ENCODE measurements at places on chromosomes 2 and 18. TPM values are rescaled to one million over a fixed set of nuclear protein-coding genes. Genes with fewer than 3 reads are reported as not detected.

GRCh38 chr2:14120376-14120775 is 512.1 kb upstream of the LRATD1 start:
- H3K4me1 ChIP-seq = no peaks in the 10 kb centered on the region
- H3K27me3 ChIP-seq = no peaks in the 10 kb centered on the region
- H3K27ac ChIP-seq = no peak overlapping the region
- no peak overlapping the region for H3K4me3 ChIP-seq
- DNase-seq = no peak

The SLC16A14 gene
- total RNA-seq = 0.22 TPM

DNA sequence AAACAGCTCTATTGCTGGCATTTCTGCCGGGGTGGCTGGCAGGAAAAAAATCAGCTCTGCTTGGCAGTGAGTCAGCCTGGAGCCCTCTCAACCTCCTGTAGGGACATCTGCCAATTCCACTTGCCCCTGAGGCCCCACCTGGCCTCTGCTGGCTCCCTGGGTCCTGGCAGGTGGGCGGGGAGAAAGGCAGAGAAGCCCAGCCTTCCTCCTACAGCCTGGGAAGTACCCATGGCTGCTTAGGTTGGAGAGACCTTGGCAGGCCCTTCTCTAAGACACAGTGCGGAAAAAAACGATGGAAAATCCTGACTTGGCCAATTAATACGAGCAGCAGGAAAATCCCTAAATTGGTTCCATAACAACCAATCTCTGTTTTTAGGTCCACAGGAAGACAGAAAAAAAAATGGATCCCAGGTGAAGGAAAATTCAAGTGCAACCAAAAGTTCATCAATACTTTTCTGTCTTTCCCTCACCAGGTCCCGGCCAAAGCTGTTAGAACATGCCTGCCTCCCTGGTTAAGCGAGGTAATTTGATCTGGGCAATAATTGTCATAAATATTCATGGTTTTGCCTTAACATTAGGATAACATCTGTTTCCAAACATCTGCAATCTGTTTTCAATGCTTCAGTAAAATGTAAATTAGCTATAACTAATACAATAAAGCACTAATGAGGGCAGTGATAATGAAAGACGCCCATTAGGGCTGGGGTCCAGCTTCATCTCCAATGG is 245.9 kb downstream of the TFCP2L1 start:
- H3K36me3 ChIP-seq = no peaks in the 10 kb centered on the region
- no peaks in the 10 kb centered on the region for H3K4me1 ChIP-seq
- H3K27me3 ChIP-seq = no peaks in the 10 kb centered on the region
- H3K27ac ChIP-seq = no peak overlapping the region
- no peak overlapping the region for H3K4me3 ChIP-seq

DNA sequence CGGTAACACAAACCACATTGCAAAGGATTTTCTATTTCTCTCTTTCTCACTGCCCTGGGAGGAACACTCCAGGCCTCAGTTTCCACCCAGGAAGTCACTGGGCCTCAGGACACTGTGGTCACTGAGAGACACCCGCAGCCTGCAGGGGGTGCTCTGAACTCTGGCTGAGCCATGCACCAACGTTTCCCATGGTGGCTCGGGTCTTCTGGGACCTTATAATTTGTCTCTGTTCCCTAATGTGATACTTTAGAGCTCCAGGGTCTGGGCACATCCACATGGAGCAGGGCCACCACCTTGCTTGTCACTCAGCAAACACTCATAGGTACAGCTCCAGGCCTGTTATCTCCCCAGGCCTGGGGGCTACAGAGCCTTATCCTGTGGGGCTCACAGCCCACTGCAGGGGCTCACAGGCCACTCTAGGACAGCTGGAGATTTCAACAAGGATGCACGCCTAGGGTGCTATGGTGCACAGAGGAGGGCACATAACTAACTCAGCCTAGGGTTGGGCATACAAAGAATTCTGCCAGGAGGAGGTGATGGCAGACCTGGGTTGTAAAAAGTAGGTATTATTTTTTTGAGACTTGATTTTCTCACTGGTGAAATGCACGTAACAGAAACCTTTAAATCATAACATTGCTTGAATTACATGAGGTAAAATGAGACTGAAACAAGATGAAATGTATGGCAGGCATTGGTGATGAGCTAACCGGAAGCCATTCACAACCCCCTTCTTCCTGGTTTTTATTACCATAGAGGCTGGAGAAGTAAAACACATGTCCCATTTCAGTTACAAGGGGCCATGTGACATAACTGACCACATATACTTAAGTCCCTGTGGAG is 3.0 kb upstream of the HS1BP3 start:
- peaks cover 11% of the 10 kb centered on the region for H3K27me3 ChIP-seq
- no peak overlapping the region for H3K27ac ChIP-seq
- no peak overlapping the region for H3K4me3 ChIP-seq
- peaks cover 10% of the 10 kb centered on the region for H3K4me1 ChIP-seq
- DNase-seq = no peak
- no peaks in the 10 kb centered on the region for H3K36me3 ChIP-seq

GRCh38 chr2:17672583-17673317 is 80.9 kb downstream of the SMC6 start:
- DNase-seq = no peak
- no peak overlapping the region for H3K4me3 ChIP-seq
- H3K4me1 ChIP-seq = peaks cover 5% of the 10 kb centered on the region
- peaks cover 9% of the 10 kb centered on the region for H3K36me3 ChIP-seq
- H3K27ac ChIP-seq = no peak overlapping the region

The HOXD3 gene
- total RNA-seq = 15.3 TPM

The MDH1B gene
- total RNA-seq = not detected

DNA sequence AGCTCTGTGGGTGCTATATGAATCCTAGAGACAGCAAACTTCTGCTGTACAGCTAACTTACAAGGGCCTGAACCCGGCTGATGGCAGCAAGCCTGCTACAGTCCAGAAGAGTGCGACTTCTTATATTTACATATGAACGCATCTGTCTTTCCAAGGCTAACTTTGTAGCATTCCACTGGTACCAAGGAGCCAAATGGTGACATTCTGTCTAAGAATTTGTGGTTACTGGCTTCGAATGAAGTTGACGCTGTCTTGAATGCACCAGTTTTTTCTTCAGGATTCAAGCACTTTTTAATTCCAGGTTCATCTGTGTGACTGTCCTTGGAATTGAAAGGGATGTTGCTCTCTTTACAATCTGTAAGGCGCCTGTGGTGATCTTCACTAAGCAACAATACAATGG is 42.4 kb downstream of the THUMPD2 start:
- peaks cover 8% of the 10 kb centered on the region for H3K36me3 ChIP-seq
- H3K4me3 ChIP-seq = no peak overlapping the region
- no peaks in the 10 kb centered on the region for H3K4me1 ChIP-seq
- H3K27me3 ChIP-seq = no peaks in the 10 kb centered on the region

- H3K27me3 ChIP-seq = no peaks in the 10 kb centered on the region
- H3K36me3 ChIP-seq = no peaks in the 10 kb centered on the region
- H3K4me3 ChIP-seq = no peak overlapping the region
- H3K4me1 ChIP-seq = no peaks in the 10 kb centered on the region
These were observed 68.5 kb upstream of the OSR1 start for GRCh38 chr2:19426941-19427340.

DNA sequence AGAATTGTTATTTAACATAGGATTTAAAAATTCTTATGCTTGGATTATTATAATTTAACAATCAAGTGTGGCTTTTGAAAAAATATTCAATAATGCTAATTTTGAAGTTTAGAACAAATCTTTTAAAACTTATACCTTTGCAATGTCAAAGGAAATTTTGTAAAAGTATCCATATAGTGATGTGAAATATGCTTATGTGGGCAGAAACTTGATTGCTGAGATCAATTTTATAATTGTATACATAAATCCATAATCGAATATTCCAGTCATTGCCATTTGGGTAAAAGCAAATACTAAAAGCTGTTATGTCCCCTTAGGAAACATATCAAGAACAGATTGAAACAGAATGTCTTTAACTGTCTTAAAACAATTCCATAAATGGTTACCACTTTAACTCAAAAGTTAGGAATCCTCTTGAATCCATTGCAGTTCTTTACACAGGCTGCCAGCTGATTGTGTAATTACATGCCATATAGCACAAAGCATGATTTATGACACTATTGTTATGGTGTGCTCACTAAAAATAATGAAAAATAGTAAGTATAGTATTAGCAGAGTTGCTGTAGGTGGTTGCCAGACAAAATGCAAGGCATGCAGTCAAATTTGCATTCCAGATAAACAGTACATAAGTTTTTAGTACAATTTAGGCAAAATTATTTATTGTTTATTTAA is 24.2 kb downstream of the PLCL1 start:
- H3K27me3 ChIP-seq = no peaks in the 10 kb centered on the region
- peaks cover 28% of the 10 kb centered on the region for H3K4me1 ChIP-seq
- no peaks in the 10 kb centered on the region for H3K36me3 ChIP-seq
- no peak overlapping the region for H3K4me3 ChIP-seq
- no peak overlapping the region for H3K27ac ChIP-seq

GRCh38 chr2:1674766-1675397 is 69.4 kb downstream of the PXDN start:
- H3K27ac ChIP-seq = no peak overlapping the region
- no peaks in the 10 kb centered on the region for H3K4me1 ChIP-seq
- H3K36me3 ChIP-seq = peaks cover 10% of the 10 kb centered on the region
- no peak for DNase-seq
- H3K4me3 ChIP-seq = no peak overlapping the region
- no peaks in the 10 kb centered on the region for H3K27me3 ChIP-seq

The B3GNT7 gene
- total RNA-seq = 1.2 TPM

The NCKAP5 gene
- total RNA-seq = 3.0 TPM

The PLA2R1 gene
- total RNA-seq = 14.4 TPM

The TLX2 gene
- not detected for total RNA-seq

GRCh38 chr18:46793565-46793964 is 36.7 kb upstream of the ST8SIA5 start:
- no peaks in the 10 kb centered on the region for H3K4me1 ChIP-seq
- no peak for DNase-seq
- no peak overlapping the region for H3K4me3 ChIP-seq
- H3K36me3 ChIP-seq = no peaks in the 10 kb centered on the region
- H3K27ac ChIP-seq = no peak overlapping the region
- H3K27me3 ChIP-seq = no peaks in the 10 kb centered on the region

DNA sequence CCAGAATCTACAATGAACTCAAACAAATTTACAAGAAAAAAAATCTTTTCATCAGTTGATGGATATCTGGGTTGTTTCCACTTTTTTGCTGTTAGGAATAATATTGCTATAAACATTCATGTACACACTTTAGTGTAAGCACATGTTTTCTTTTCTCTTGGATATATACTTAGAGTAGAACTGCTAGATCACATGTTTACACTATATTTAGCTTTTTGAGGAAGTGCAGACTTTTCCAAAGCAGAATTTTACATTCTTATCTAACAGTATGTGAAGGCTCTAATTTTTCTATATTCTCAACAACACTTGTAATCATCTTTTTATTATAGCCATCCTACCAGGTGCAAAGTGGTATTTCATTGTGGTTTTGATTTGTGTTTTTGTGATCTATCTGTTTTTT is 103.6 kb upstream of the RMP24 start:
- H3K4me1 ChIP-seq = no peaks in the 10 kb centered on the region
- H3K27me3 ChIP-seq = peaks cover 6% of the 10 kb centered on the region

DNA sequence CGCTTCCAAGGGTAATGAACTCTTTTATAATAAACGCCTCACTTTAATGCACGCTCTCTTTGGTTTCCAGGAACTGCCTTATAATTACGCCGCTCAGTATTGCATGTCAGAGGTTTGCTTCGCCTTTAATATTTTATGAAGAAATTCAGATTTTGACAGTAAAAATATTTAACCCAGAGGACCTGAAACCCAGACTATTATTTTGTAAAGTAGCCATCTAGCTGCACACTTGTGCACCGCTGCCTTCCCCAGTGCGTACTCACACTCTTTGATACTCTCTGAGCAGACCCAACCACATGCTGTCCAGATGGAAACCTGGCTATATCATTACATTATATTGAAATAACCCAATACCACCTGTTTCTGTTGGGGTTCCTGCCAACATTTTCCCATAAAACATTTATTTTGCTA is 270.1 kb downstream of the C1D start:
- H3K27ac ChIP-seq = no peak overlapping the region
- H3K4me1 ChIP-seq = peaks cover 6% of the 10 kb centered on the region
- DNase-seq = no peak
- no peak overlapping the region for H3K4me3 ChIP-seq

- no peak overlapping the region for H3K4me3 ChIP-seq
- H3K4me1 ChIP-seq = no peaks in the 10 kb centered on the region
- no peak overlapping the region for H3K27ac ChIP-seq
These were observed 405.3 kb downstream of the MBD2 start for GRCh38 chr18:53819174-53819573.

The ZNF236 gene
- total RNA-seq = 13.6 TPM

- H3K4me1 ChIP-seq = peaks cover 20% of the 10 kb centered on the region
- DNase-seq = peak; percentile 69
- peak overlapping the region; percentile 70 for H3K27ac ChIP-seq
- H3K36me3 ChIP-seq = no peaks in the 10 kb centered on the region
These were observed 36.6 kb downstream of the DARS1 start for GRCh38 chr2:135948642-135949355.

The RNU2-63P gene
- not detected for total RNA-seq

The PROKR1 gene
- not detected for total RNA-seq

The ZNF804A gene
- not detected for total RNA-seq

The DCDC2C gene
- not detected for total RNA-seq

DNA sequence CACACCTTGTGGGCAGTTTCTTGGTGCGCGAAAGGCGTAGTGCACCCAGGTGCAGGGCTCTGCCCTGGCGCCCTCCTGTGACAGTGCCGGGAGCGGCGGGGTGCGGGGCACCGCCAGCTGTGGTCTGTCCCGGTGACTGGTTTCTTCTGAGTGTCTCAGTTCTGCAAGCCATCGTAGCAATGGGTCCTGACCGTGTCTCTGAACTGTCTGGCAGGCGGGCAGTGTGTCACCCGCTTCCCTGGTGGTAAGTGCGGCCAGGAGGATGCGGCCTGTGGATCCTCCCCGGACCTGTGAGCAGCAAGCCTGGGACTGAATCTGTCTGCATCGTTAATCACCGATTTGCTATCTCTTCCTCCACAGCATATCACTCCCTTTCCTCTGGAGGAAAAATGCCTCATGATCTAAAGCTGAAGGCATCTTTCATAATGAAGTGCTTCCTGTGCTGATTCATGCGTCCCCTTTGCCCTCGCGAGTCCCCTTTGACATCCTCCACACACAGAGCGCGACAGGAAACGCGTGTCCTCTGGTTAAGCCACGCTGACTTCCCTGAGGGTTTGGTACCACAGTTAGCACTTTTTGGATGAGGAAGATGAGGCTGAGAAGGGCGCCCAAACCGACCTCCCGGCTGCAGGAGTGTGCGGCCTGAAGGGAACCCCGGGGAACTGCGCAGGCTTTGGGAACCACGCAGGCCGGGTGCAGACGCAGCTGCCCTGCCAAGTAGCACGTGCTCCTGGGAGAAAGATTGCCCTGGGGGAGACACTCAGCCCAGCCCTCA is 416.0 kb upstream of the HS6ST1 start:
- H3K27me3 ChIP-seq = no peaks in the 10 kb centered on the region
- no peak overlapping the region for H3K4me3 ChIP-seq
- H3K4me1 ChIP-seq = peaks cover 3% of the 10 kb centered on the region
- no peak overlapping the region for H3K27ac ChIP-seq
- DNase-seq = peak; percentile 6
- H3K36me3 ChIP-seq = no peaks in the 10 kb centered on the region

DNA sequence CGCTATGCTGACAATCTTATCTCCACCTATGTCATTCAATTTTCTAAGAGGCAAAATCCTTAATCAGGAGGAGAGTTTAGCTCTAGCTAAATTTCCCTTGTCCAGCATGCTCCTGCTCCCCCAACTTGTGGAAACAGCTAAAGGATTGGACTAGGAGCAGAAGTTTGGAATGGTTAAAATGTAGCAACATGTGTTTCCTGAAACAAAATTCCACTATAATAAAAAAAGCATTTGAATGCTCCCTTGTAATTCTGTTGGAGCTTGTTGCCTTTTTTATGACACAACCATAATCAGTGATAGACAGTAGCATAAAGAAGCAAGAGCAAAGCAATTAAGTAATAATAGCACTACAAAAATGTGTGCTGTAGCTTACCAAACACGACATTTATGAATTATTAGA is 6.9 kb downstream of the ACTR3 start:
- no peaks in the 10 kb centered on the region for H3K27me3 ChIP-seq
- H3K4me1 ChIP-seq = peaks cover 73% of the 10 kb centered on the region
- H3K4me3 ChIP-seq = no peak overlapping the region
- peak; percentile 36 for DNase-seq
- H3K27ac ChIP-seq = no peak overlapping the region

Data from endothelial cell of umbilical vein (primary cell).